Cardiac septum (tissue), 1 donor: ENCODE measurements at places on chromosomes 2 and 18. TPM values are rescaled to one million over a fixed set of nuclear protein-coding genes. Genes with fewer than 3 reads are reported as not detected.

- DNase-seq = no peak
Observed at GRCh38 chr2:56523816-56524215, 340.0 kb downstream of the CCDC85A start.

GRCh38 chr18:62846313-62846712, 131.0 kb downstream of the PHLPP1 start:
- DNase-seq = no peak

DNA sequence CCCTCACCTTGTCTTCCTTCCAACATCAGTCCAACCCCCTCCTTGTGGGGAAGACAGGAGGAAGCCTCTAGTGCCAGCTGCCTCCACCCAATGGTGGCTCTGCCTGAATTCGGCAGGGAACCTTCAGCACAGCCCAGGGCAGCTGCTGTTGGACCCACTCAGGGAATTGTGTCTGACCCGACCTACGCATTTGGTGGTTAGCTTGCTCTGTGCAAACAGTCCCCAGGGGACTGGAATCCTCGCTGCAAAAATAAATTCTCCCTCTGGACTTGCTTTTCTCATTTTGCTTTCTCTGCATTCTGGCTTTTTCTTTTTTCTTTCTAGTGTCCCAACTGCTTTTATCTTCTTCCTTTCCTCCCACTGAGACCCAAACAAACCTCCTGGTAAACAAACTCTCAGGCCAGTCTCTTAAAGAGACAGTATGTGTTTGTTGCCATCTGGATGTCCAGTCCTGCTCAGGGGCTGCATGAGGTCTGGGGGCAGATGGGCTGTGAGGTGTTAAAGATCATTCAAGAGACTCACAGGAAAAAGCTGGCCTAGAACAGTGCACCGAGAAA, 137.7 kb upstream of the HAAO start:
- DNase-seq = no peak

DNA sequence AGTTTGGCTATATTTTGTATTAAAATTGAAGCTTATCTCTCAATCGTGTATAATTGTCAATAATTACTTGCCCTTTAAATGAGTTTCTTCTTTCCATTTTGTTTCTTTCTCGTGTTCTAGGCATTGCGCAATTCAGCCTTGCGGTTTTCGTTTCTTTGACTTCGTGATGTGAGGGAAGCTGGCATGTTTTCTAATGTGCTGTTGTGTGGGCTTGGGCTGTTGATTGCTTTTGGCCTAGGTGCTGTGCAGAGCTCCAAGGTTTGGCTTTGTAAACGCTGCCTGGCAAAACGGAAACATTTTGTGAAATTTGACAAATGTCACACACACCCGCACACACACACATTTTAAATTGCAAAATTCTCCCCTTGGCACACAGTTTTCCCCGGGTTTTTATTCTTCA, 242.6 kb upstream of the TCF4 start:
- DNase-seq = no peak

- no peak for DNase-seq
Observed at GRCh38 chr2:9752441-9753275, 90.6 kb upstream of the TAF1B start.

DNA sequence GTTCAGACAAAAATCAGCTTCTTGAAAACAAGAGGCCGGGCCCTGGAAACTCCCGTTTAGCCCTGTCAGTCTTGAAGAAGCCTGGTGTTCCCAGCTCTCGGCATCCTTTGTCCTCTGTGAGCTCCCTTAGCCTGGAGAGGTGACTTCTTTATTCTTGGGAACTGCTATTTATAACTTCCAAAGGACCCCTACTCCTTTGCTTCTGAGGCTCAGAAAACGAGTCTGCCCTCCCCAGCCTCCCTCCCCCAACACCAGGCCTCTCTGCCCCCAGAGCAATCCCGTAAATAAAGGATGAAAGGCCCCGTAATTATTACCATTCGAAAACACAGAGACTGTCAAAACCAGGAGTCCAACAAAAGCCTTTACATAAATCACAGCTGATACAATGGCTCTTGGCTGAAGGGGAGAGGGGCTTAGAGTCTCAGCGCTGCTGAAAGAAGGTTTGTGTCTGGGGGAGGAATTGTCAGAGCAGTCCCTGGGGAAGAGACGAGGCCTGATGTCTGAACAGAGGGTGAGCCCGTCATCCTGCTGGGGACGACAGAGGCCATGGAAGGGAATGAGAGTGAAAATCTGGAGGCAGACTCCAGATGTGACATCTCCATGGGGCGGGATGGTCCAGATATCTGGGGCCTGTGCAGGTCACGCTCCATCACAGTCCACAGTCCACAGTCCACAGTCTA, 283.0 kb downstream of the MYCN start:
- DNase-seq = no peak

Gene HK2
- 15.5 TPM for total RNA-seq

DNA sequence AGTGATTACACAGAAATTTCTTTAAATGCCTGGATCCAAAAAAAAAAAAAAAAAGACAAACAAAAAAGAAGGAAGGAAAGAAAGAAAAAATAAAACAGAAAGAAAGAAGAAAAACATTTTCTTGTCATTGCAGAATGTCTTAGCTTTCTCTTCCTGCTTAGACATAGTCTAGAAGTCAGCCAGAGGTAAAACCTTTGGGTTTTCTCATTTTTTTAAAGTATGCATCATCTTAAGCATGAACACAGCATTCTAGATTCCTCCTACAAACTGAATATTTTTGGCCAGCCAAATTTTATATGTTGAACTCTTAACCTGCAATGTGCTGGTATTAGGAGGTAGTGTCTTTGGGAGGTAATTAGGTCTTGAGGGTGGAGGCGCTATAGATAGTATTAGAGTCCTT, 243.9 kb downstream of the TRIB2 start:
- DNase-seq = no peak

Gene PARD3B
- total RNA-seq = 9.5 TPM

GRCh38 chr18:399631-400135, 100.8 kb downstream of the COLEC12 start:
- no peak for DNase-seq

- no peak for DNase-seq
Observed at GRCh38 chr2:172021955-172022354, 22.2 kb downstream of the METAP1D start.

Gene ANTXR1
- 38.1 TPM for total RNA-seq

DNA sequence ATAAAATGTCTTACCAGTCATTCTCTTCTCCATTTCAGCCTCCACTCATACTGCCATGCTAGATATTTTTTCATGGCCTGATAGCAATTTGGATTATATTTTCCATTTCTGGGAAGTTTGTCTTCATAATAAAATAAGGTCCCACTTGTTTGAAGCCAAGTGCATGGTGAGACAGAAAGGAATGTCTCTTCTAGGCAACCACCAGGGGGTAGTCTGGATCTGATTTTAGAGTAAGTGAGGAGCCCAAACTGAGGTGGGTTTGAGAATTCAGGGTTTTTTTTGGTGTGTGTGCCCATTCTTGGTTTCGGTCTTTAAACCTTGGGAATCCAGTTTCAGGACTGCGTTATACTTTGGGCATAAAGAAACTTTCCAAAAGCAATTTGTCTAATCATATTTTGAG, 315.5 kb downstream of the RPRM start:
- DNase-seq = no peak

- no peak for DNase-seq
Observed at GRCh38 chr2:213679894-213680293, 395.6 kb downstream of the SPAG16 start.

DNA sequence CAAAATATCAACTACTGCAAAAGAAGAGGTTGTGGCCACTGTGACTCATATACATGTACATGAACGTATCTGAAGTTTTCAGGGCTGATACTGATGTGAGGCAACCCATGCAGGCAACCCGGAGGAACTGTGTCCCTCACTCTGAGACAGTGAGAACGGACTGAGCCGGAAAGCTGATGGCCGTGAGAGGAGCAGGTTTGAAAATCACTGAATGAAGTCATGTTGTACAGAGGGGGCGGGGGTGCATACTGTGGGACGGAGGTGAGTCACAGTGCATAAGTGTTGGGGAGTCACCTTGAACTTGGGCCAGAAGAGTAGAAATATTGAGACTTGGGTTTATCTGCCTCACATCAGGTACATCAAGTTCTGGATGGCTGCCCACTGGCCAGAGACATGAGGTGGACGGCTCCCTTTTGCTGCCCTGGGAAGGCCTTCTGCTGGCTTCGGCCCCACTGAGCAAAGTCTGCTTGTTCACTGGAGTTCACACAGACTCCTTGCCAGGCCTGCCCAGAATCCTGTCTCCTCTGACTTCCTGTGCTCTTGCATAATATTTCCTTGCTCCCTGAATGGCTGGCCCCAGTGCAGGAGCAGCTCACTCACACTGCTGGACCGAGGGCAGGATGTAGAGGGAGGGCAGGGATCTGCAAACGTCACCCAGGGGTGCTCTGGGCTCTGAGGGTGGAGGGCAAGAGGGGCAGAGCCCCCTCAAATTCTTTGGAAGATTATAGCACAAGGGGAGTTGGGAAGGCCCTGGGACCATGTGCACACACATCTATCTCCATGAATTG, 18.1 kb downstream of the EPAS1 start:
- DNase-seq = peak; percentile 92

Gene CIB4
- total RNA-seq = not detected

DNA sequence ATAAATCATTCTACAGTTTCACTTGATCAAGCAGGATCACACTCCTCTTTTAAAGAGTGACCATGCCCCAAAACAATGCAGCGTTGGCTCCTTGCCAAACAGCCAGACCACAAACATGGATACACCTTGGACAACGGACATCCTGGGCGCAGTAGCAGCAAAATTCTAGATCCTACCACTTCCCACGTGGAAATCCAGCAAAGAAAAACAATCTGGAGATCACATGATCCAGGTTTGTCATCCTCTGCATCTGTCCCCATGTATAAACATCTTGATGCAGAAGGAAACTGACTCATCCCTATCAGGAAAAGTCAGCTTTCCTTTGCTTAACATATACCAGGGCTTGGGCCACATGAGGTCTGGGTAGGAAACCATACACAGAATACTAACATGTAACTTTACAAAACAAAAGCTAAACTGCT, 53.1 kb downstream of the ZNF521 start:
- DNase-seq = peak; percentile 77

Gene MBOAT2
- 48.2 TPM for total RNA-seq

- no peak for DNase-seq
Observed at GRCh38 chr2:203535784-203536585, 884 bp upstream of the RAPH1 start.

- DNase-seq = no peak
Observed at GRCh38 chr2:15554525-15555218, 6.5 kb downstream of the NBAS start.

DNA sequence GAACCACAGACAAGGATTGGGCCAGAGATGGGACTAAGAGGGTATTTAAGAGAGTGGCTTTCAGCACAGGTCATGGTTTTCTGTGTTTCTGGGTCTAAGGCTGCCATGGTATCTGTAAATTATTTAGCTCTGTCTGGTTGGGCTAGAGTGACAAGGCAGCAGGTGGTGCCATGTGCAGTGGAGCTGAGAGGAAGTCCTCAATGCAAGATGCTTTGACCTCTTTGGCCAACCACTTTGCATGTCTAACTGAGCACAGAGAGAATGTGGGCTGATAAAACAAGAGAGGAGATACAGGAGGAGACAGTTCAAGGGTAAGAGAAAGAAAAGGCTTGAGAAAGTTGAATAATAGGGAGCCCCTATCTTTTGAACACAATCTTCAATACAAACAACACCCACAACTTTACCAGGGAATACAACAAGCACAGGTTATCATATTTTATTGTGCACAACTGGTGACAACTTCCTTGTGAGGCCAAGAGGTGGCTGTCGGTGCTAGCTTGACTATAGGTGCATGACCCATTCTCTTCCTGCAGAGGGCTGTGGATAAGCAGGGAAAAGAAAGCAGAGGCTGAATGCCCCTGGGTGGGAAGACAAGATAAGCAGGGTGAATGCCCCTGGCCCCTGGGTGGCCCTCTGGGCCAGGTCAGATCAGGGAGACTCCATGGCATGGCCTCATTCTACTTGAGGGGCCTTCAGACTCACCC, 12.3 kb downstream of the FLACC1 start:
- DNase-seq = no peak
